Hippocampal formation (tissue), 2 donors: ENCODE measurements at places on chromosomes 16 and 17.

- no peak for DNase-seq
Measured at GRCh38 chr16:50692999-50693781, at the start of gene NOD2. Gene NOD2 (plus strand): TSS chr16:50693606. CDS start chr16:50699496, 5,890 bp downstream.

DNA sequence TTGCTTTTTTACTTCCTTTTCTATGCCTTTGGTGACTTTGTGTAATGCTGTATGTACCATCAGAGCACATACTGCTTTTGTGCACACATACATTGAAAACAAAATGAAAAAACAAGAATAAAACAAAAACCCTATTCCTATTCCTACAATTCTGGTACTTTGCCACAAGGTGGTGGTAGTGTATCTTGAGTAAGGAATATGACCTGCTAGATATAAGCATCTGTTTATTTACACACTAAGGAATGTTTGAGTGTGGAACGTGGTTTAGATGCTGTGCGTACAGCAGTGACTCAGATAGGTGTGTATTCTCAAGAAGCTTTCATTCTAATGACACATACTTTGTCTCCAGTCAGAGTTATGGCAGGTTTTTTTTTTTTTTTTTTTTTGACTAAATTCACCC, 606.2 kb downstream of the WWOX start:
- DNase-seq = no peak

DNA sequence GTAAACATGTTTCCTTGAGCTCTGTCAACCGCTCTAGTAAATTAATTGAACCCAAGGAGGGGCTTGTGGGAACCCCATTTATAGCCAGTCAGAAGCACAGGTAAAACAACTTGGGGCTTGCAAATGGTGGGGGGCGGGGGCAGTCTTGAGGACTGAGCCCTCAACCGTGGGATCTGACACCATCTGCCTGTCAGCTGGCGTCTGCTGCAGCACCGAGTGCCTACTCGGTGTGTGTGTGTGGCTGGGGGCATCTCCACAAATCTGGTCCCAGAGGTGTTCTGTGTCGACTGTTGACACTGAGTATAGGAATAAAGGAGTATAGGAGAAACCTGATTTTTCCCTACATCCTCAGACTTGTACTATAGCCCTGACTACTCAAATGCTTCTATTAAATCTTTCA, 20.6 kb downstream of the CREBBP start:
- DNase-seq = no peak

- DNase-seq = no peak
Measured at GRCh38 chr17:5986644-5987043, 83.5 kb upstream of the WSCD1 start.

- no peak for DNase-seq
Measured at GRCh38 chr17:55563363-55563762, 52.1 kb upstream of the SMIM36 start.

- DNase-seq = no peak
Measured at GRCh38 chr16:83958137-83958845, 5.3 kb downstream of the OSGIN1 start.

GRCh38 chr17:60641126-60641525, 36.5 kb upstream of the BCAS3 start:
- DNase-seq = no peak

- DNase-seq = no peak
Measured at GRCh38 chr16:49498666-49499413, 125.2 kb downstream of the C16orf78 start.

DNA sequence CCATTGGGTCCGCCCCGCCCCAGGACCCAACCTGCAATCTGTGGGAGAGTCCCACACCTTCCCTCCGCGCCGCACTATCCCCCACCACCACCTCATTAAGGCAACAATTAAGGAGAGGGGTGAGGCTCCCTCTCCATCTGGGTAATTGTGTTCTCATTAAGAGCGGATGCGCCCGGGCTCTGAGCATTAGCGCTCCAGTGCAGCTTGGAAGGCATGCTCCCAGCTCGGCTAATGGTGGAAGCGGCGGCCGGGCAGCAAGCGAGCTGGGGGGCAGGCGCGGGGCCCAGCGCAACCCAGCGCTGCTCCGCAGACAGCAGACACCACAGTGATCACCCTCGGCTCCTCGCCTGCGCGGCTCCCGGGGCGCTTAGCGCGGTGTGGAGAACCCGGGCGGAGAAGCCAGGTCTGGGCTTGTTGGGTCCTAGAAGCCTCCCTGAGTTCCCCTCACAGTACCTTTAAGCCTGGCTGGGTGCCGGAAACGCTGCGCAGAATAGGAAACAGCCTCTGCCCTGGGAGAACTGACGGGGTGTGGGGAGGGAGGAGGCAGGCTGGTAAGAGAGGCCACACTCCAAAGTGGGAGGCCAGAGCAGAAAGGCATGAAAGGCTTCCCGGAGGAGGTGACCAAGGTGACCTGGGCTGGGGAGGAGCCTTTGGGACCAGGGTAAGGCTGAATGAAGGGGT, 6.4 kb downstream of the CBLN1 start:
- no peak for DNase-seq

DNA sequence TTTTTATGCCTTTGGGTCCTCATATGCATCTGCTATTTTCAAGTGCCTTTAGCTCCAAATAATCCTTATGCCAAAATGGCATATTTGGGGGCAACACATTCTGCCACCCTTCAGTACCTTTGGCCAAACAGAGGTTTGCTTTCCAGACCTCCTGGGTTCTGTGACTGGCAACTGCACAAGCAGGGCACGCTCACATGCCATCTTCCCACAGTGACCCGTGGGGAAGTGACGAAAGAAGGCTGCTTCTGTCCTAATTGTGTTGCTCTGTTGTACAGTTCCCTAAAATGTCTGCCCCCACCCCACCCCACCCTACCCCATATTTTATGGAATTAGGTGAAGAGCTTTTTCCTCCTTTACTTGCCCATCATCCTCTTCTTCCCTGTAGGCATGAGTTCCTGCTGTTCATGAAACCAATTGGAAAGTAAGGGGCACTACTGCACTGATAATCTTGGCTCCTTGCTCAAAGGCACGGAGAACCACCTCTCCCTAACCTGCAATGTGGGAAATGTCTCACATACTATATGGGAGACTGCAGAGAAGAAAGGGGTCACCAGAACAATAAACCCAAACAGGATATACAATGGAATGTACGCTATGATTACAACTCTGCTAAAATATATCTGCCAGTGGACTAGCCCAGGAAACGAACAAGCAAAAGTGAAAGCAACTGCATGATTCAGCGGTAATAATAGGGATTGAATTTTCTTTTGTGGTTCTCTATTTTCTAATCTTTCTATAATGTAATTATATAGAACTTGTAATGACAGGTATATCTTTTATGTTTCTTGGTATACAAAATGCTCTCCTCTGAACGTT, 3.3 kb upstream of the SLFN12L start:
- DNase-seq = no peak

GRCh38 chr17:43051969-43052368, 26.9 kb downstream of the RND2 start:
- DNase-seq = no peak

DNA sequence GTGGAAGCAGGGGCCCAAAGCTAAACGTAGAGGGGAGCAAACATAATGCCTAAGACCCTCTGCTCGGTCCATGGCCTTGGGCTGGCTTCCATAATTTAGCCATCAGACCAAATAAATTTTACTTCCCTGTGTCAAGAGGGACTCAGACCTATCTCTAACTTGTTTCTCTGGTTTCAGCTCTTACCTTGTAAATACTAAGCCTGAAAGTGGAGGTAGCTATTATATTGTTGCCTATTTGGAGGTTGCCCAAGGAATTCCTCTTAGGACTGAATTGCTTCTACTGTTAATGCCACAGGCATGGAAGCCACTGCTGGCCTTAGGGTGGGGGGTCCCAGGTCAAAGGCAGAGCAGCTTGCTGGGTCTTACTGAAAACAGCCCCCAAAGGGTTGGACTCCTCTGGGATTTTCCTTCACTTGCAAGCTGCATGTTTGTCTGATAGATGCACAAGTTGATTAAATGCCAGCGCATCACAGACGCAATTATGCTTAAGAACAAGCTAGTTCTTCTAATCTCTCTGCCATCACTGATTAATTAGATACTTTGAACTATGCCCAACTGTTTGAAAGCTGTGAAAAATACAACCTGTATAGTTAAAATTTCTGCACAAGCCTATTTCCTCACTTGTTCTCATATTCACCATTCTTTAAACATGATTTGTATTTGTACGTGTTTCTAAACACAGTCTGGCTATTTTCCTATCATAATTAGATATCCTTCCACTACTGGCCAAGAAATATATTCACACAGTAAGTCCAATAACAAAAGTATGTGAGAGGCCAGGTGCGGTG, 67.9 kb upstream of the HAS3 start:
- no peak for DNase-seq

DNA sequence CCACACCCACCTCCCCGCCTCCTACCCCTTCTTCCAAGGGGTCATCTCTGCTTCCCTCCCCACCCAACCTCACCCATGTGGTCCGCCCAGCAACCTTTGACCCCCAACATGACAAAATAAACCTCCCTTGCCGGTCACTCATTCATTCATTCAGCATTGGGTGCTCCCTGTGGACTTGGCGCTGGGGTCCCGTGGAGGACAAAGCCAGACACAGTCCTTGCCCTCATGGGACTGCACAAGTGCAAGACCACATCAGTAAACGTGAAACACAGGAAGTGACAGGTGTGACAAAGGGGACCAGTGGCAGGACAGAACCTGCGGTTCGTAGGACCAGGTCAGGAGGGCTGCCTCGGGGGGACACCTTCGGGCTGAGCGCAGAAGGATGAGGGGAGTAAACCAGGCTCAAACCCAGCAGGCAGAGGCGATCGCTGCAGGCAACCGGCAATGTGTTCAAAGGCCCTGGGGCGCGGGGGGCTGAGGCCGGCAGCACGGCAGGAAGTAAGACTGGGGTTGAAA, 185.4 kb downstream of the SEC14L1 start:
- no peak for DNase-seq

- DNase-seq = peak; percentile 50
Measured at GRCh38 chr16:89505204-89506112, 2.7 kb upstream of the SPG7 start.

- no peak for DNase-seq
Measured at GRCh38 chr17:80565343-80566053, 20.9 kb downstream of the RPTOR start.

DNA sequence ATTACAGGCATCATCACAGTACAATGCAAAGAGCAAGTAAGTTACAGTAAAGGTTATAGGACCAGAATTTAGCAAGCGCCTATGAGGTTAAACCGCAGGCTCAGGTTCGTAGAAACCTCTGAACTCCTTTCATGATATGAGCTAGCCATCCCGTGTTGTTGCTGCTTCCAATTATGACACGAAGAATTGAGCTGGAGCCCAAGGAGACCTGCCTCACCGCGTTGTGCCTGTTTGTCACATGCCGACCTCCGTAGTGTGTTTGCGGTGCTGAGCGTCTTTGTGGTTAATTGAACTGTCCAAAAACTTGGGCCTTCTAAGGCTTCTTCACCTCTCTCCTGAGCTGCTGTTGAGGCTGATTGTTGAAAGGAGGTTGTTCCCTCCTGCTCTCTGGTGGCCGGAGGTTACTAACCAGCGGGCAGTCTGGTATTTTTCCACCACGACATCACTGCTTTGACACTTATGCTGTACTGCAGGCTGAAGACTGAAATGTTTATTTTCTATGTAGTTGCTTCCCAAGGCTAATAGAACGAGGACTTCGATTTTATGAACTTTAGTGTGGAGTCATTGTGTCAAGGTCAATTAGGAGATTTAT, 67.5 kb downstream of the SEC14L1 start:
- DNase-seq = peak; percentile 64

DNA sequence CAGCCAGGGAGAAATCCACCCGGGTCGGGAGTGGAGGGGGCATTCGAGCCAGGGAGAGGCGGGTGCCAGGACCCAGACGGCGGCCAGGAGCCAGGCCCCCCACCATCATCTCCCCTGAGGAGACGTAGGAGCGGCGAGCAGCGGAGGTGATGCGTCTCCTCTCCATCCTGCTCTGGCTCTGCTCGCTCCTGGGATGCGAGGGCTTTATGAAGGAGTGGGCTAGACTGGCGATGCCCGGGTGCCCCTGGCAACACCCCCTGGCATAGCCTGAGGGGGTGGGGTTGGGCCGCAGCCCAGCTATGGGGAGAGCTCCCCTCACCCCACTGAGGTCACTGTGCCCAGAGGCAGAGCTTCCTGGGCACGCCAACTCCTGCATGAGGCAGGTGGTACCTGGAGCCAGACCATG, at the start of gene GFAP:
GFAP (minus strand) TSS at position 180 of the 406 bp plus-strand sequence; CDS start at position 166, 14 bp downstream.
- DNase-seq = no peak

DNA sequence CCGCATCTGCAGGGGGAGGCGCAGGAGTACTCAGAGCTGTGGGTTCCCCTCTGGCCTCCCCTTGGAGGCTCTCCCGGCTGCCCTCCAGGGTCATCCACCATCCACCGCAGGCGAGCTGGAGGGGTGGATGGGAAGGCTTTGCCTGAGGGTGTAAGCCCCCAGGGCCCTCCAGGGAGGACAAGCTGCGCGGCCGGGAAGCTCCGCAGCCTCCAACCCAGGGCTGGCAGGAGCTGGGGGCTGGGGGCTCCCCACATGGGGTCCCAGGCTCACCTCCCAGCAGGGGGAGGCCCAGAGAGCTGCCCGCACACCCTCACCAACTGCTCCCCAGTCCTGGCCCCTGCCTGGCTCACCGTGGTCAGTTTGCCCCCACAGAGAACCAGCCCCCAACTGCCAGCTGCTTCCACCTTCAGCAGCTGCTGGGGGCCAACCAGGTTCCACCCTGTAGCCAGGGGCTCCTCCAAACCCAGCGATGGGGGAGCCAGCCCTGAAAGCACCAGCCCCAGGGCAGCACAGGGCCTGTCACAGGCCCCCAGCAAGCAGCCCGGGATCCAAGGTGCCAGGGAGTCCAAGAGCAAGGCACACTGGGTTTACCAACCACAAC, 19.8 kb upstream of the CHMP6 start:
- DNase-seq = no peak

DNA sequence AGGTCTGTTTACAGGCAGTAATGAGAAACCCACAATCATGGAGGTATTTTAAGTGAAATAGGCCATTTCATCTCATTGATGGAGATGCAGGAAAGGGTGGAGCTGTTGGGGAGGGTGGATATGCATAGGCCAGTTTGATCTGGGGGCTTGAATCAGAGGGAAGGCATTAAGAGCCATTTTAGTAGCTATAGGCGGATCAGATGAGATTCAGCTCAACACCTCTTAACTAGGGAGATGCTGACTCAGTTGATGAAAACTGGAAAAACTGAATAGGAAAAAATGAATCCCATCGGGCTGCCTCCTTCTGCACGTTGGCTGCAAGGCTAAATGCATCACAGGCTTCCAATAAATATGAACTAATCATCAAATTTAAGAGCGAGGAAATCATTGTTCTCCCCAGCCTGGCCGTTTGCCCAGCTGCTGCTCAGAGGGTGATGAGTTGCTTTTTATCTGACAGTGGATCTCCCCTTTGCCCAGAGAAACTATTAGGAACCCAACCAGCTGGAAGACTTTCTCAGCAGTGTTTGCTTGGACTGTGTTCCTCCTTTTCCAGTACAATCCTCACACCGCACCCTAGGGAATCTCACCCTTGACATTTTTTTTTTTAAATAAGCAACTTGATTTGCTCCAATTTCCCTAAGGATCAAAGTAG, 149.6 kb downstream of the SOX9 start:
- peak; percentile 1 for DNase-seq
